Thoracic aorta endothelial cell (primary cell): ENCODE measurements at places on chromosomes 3 and 15. TPM values are rescaled to one million over a fixed set of nuclear protein-coding genes. Genes with fewer than 3 reads are reported as not detected.

GOLGA8H gene
- 1.4 and 2.1 TPM in 2 replicates for total RNA-seq

CACNA2D2 gene
- total RNA-seq, result under 0.01 TPM in 2 replicates

IL20RB gene
- total RNA-seq, result 0.40 and 2.7 TPM in 2 replicates

IMPG2 gene
- 0.50 and 0.53 TPM in 2 replicates for total RNA-seq

GABRG3 gene
- not detected in 2 replicates for total RNA-seq
